Inflammatory macrophage (primary cell): ENCODE measurements at places on chromosomes 2 and 18.

GRCh38 chr2:26482211-26483026, 4.5 kb upstream of the OTOF start:
- DNase-seq, result no peak

- no peak for DNase-seq
Measured at GRCh38 chr2:23776021-23776420, 150.9 kb downstream of the ATAD2B start.

DNA sequence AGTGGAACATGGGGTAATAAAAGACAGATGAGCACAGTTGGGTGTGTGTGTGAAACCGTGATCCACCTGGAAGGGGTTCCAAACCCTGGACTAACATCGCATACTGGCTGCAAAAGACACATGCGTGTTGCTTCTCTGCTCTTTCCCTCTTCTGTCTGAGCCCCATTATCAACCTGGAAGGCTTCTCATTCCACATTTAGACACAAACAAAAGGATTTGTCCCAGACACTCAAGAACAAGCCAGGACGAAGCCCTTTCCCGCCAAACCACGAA, 7.0 kb upstream of the SP9 start:
- DNase-seq, result no peak

- DNase-seq, result no peak
Measured at GRCh38 chr18:58152216-58152615, 108.2 kb downstream of the NEDD4L start.

DNA sequence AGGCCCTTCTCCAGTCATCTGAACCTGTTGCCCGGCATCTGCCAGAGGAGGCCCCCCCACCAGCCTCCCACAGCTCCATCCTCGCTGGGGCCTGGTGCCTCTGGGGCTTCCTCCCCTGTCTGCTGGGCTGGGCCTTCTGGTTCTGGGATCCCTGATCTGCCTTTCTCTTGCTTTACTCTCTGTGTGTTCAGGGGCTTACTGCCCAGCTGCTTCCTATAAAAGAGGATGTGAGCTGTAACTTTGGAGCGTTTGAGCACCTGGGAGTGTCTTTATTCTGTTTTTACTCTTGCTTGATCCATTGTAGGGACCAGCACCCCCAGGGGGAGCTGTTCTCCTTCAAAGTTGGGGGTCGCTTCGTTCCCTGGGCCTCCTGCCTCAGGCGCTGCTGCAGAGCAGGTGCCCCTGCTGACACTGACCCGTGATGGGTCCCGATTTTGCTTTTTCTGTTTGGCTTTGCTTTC, 23.1 kb upstream of the FAHD2A start:
- DNase-seq, result no peak

- DNase-seq, result no peak
Measured at GRCh38 chr2:52976143-52976949, 791.3 kb upstream of the CHAC2 start.

DNA sequence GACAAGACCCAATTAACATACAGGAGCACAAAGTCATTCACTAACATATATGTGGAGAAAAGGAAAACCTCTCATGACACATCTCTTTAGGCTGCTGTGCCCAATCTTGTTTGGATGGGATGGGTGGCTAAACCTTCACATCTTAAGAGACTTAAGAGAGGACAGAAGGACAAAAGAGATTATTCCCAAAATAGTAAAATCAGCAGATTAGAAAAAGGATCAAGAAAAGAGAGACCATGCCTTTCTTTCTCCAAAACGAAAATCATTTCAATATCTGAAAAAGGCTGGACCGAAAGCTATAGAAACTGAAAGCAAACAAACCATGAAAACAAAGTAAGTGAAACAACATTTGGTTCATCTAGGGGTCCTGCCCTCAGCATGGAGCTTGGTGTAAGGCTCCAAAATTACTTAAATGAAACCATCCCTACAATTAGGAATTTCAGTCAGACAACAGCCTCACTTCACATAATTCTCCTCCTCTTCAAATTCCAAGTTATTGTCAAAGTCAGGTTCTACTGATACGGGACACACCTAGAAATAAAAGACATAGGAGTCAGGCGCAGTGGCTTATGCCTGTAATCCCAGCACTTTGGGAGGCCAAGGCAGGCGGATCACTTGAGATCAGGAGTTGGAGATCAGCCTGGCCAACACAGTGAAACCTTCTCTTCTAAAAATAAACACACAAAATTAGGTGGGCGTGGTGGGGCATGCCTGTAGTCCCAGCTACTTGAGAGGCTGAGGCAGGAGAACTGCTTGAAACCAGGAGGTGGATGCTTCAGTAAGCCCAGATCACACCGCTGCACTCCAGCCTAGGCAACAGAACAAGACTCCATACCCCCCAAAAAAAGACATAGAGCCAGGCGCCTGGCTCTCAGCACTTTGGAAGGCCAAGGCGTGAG, 5.2 kb downstream of the STARD7 start:
- DNase-seq, result no peak

GRCh38 chr2:47028171-47028570, 112.6 kb upstream of the MCFD2 start:
- DNase-seq, result no peak

GRCh38 chr2:226991663-226992062, 155.8 kb downstream of the RHBDD1 start:
- no peak for DNase-seq

GRCh38 chr18:49021433-49022129, 70.8 kb upstream of the SMAD7 start:
- DNase-seq, result peak; percentile 60

DNA sequence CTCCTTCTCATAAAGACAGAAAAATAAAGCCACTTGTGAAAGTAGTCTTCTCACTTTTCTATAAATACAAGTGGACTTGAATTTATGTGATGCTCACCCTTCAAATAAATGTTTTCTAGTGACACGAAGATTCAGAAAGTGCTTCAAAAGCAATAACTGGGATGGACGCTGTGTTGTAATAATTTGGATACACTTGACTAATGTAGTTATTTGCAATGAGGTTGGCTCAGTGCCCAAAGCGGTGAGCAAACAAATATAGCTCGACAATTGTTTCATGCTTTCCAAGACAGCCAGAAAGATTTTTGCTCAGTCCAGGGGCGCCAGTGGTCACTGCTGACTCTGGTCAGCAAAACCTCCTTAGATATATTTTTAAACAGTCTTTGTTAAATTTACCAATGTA, 278.6 kb upstream of the KLHL14 start:
- no peak for DNase-seq
